ENCODE measurements at places on chromosomes 16 and 17.

- DNase-seq: no peak
These were observed 121.5 kb downstream of the KATNIP start for GRCh38 chr16:27671410-27671809.

DNA sequence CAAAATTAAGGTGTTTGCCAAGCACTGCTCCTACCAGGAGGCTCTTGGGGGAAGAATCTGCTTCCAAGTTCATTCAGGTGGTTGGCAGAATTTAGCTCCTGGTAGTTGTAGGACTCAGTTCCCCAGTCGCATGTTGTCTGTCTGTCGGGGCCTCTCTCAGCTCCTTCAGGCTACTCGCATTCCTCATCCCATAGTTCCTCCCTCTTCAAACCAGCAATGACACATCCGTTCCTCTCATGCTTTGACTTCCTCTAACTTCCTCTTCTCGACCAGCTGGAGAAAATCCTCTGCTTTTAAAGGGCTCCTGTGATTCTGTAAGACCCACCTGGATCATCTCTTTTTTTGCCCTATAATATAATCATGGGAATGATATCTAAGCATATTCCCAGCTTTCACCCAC, 108.1 kb downstream of the PMP22 start:
- DNase-seq: peak; percentile 50

- no peak for DNase-seq
These were observed 313.7 kb upstream of the CDH5 start for GRCh38 chr16:66052745-66053144.

DNA sequence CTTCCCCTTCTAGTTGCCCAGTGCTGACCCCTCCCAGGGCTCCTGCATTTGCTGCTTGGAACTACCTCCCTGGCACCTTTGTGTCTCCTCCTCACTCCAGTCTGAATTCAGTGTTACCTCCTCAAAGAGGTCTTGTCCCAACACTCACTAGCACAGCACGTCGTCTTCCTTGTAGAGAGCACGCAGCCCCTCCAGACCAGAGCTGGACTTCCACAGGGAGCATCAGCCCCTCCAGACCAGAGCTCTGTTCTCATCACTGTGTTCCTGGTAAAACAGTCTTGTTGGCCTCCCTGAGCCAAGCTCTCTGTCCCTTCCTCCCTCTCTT, 27.8 kb upstream of the MGAT5B start:
- DNase-seq: no peak

DNA sequence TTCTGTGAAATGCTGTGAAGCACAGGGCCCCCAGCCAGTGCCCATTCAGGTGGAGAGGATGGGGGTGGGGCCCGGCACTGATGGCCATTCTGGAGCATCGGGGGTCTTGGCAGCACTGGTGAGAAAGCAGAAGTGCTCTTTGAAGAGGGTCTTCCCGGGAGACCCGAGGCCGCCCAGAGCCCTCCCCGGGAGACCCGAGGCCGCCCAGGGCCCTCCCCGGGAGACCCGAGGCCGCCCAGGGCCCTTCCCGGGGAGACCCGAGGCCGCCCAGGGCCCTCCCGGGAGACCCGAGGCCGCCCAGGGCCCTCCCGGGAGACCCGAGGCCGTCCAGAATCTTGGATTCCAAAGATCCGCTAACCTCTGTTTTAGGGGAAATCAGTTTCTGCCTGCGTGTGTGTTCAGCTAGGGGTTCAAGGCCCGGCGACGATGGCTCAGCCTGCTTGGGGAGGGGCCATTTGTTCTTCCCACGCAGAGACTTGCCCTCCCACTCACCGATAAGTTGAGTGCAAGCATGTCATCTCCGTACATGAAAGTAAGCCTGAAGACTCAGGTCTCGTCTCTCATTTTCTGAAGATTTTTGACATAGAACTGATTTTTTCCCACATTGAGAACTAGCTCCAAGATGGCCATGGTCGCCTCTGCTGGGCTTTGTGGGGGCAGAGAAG, 35.2 kb upstream of the CAPN15 start:
- no peak for DNase-seq

GRCh38 chr17:12445331-12445730, 220.4 kb upstream of the MYOCD start:
- no peak for DNase-seq

DNA sequence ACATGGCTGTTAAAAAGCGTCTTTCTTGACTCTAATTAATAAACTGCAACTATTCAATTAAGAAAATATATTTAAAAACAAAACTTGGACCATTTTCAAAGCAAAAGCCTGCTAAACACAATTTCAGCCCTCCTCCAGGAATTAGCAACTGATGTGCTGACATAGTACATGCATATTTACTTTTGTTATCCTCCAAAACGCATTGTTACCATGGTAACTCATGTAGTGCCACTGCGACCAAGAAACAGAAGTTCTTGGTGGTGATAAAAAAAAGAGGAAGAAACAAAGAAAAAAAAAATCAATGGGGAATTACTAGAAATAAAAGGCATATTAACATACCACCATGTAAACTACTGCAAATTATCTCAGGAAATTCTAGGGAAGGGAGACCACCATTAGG, 793.4 kb upstream of the CDH8 start:
- peak; percentile 11 for DNase-seq

- DNase-seq: no peak
These were observed 405.6 kb downstream of the WWOX start for GRCh38 chr16:78505036-78505435.

GRCh38 chr16:59341368-59341767, 607.3 kb upstream of the GOT2 start:
- no peak for DNase-seq

- no peak for DNase-seq
These were observed 61.3 kb downstream of the GRIN2A start for GRCh38 chr16:10120953-10121352.

- DNase-seq: peak; percentile 53
These were observed 556 bp upstream of the SPNS1 start for GRCh38 chr16:28974007-28974436.

GRCh38 chr17:33927732-33928133, 327.4 kb upstream of the CCL2 start:
- DNase-seq: no peak

GRCh38 chr16:87002717-87003413, 314.3 kb downstream of the C16orf95 start:
- no peak for DNase-seq

GRCh38 chr16:88099563-88099890, 148.3 kb downstream of the BANP start:
- no peak for DNase-seq

DNA sequence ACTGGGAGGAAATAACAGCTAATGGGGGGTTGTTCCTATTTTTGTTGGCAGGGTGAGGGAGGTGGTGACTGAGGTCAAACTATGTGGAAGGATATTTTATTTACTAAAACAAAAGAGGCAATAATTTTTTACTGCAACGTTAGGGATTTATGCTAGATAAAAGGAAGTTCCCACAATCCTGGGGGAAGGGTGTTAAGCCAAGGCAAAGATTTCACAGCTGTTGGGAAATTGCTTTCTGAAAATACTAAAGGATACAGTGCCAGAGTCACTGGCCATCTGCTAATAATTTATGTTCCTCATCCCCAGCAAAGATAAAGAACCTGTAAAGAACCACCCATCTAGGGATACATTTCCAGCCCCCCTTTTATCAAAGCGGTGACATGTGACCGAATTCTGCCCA, 756.0 kb upstream of the RBFOX1 start:
- no peak for DNase-seq

- DNase-seq: peak; percentile 67
These were observed 80.4 kb upstream of the AKTIP start for GRCh38 chr16:53583401-53583800.

DNA sequence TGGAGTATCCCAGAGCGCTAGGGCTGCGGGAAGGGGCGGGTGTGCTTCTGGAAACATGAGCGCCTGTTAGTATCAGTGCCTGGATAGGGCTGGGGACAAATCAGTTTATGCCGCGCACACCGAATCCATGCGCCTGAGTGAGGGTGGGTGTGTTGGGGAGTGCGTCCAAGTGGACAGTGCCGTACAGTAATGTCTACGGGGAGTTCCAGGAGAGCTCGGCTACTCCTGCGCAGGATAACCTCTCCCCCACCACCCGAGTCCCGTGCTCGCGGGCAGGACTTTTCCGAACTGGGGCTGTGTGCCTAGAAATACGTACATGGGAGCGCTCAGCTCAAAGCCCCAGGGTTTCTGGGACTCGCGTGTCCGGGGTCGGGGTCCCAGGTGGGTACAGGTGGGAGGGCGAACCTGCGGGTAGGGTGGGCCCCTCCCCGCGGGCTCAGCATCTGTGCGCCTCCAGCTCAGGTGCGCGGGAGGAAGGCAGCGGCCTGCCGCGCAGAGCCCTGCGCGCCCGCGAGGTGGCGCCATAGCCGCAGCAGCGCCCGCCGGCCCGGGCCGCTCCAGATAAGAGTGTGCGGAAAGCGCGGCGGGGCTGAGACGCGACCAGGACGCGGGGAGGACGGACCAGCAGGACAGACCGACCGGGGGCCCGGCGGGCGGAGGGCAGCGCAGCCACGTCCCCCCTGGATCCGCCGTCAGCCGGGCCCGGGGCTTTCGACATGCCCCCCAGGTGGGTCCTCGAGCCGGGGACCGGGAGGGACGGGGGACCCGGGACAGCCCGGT, at the start of gene HIC1:
TSS of gene HIC1 (plus strand) at position 592 of the 780 bp plus-strand sequence. CDS start 1,588 bp downstream, outside the sequence.
- peak; percentile 87 for DNase-seq

DNA sequence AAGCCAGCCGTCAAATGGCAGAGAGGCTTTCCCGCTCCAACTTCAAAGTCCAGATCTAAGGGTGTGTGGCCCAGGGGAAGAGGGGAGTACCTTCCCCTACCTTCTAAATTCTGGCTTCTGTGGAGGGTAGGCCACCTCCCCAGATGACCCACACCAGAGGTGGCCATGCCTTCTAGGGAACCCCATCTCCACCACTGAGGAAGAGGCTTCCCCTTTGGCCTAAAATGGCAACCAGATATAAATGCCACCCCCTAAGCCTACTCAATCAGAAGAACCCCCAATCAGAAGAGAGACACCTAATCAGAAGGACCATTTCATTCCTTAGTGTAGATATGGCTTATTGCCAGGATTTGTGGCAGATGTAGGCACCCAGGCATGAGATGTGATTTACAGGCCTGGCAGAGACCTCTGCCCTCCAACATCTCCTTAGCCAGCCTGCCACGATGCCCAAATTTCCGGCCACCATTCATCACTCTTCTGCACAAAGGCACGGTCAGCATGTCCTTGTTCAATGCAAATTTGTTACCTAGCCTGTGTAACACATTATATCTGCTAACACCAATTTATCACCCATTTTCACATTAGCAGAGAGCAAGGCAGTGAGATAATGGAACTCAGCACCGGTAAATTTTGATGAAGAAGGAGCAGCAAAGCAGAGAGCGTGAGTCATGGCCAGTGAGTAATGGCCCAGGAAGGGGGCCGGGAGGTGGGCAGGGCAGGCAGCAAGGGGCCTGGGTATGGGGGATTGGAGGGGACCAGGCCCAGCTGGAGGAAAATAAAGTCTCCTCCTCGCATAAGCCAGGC, 1.2 kb upstream of the MGAT5B start:
- DNase-seq: no peak

DNA sequence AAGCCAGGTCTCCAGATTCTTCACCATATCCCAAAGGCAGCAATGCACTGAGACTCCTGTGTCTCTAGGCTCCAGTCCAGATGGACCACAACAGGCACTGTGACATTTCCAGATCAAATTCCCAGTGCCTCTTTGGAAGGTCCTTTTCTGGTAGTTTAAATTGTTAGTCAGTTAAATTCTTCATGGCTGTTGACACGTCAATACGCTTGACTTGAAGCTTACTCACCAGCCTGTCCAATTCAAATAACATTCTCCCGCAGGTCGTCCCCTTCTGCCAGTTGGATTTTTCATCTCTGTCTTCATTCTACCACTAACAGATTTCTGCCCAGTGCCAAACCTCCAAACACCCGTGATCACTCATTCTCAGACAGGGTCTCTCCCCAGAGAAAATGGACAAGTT, 86.7 kb downstream of the SHISA9 start:
- no peak for DNase-seq

DNA sequence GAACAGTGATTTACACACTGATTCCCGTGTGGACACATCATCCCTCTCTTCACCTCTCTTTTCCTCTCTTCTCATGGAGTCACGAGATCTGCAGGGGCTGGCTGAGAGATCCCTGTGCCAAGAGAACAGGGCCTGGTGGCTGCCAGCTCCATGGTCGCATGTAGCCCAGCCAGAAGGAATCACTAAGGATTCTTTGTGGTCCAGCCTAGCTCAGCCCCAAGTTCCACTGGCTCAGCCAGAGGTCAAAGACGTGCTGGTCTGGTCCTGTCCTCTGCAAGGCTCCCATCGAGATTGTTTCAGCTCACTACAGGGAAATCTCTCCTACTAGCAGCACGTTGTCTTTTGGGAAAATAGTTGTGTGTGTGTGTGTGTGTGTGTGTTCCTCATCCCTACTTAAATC, 66.4 kb downstream of the NDEL1 start:
- no peak for DNase-seq

- DNase-seq: no peak
These were observed 213.4 kb downstream of the CYB561 start for GRCh38 chr17:63232565-63233310.

- no peak for DNase-seq
These were observed 425.3 kb downstream of the CA10 start for GRCh38 chr17:51733166-51733565.

DNA sequence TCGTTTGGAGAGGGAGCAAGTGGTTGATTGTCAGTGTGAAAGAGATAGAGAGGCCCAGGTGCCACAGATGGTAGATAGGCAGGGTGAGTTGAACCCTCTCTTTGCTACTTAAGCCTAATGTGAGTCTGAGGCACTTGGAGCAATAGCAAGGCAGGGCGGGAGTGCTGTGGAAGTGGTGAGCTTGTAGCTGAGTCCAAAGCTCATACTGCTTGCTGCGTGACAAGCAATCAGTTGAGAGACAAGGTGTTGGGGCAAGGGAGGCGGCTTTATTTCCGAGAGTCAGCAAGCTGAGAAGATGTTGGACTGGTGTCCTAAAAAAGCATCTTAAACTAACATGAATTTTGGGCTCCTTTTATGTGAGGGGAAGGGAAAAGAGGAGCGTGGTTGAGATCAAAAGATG, 112.9 kb upstream of the ZKSCAN2 start:
- no peak for DNase-seq

DNA sequence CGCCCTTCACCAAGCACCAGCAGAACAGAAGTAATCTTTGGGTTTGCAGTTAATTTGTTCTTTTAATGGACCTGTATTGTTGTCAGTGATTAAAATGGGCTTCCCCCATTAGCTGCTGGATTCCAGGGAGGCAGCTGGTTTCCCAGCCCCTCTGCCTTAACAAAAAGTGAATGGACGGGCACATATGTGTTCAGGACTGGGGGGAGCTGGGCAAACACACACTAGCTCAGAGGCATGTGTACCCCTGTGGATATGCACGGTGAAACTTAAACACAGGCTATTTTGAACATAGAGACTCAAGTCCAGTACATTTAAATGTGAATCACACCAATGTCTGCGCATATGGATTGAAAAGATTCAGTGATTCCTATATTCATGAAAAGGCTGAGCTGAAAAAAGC, 25.5 kb upstream of the TMEM132E start:
- DNase-seq: no peak

DNA sequence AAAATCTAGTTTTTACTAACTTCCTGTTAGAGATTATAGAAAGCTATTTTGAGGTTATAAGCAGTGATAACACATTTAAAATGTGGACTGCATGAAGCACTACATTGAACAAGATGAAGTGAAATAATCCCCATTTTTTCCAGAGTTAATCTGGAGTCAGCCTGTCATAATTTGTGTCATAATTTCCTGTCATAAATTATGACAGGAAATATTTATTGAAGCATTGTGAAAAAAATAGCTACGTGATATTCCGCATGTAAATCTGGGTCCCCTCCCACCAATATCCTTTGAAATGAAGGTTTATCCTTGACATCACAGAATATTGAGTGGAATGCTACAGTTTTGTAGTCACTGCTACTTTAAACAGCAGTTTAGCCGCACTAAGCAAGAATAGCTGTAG, 40.1 kb downstream of the OMG start:
- DNase-seq: no peak
